ENCODE measurements at places on chromosomes 5 and 9.

- no peak for DNase-seq
Observed at GRCh38 chr9:132885720-132886333, 7.1 kb downstream of the SPACA9 start.

GRCh38 chr5:74042959-74043358 is 417.0 kb downstream of the ARHGEF28 start:
- peak; percentile 40 for DNase-seq

DNA sequence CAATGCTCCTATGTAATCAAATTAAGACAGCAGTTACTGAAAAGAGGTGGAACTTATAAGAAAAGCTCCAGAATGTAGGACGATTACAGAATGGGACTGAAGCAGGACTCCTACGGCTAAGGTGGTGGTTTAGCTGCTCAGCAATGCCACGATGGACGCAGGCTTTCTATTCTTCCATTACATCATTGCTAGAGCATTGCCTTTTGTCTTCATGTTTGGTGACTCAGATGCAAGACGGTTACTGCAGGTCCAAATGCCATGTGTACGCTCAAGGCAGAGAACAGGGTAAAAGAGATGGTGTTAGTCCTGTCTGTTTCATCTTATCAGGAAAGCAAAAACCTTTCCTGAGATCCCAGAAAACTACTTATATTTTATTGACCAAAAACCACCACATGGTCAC is 255.1 kb downstream of the ZSWIM6 start:
- no peak for DNase-seq

- DNase-seq = no peak
Observed at GRCh38 chr5:178086266-178086665, 27.1 kb upstream of the N4BP3 start.

- no peak for DNase-seq
Observed at GRCh38 chr9:93235300-93235960, 51.5 kb downstream of the WNK2 start.

DNA sequence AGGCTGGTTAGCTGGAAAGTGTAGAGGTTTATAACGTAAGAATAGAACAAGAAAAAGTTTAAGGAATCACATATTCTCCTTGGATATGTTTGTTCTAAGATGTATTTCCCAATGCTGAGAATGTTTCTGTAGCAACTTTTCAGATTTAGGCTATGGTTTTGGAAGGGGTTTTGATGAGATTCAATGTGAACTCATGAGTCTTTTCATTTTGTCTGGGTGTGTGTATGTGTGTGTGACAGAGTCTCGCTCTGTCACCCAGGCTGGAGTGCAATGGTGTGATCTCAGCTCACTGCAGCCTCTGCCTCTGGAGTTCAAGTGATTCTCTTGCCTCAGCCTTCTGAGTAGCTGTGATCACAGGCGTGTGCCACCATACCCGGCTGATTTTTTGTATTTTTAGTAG is 38.6 kb downstream of the RAI14 start:
- no peak for DNase-seq

DNA sequence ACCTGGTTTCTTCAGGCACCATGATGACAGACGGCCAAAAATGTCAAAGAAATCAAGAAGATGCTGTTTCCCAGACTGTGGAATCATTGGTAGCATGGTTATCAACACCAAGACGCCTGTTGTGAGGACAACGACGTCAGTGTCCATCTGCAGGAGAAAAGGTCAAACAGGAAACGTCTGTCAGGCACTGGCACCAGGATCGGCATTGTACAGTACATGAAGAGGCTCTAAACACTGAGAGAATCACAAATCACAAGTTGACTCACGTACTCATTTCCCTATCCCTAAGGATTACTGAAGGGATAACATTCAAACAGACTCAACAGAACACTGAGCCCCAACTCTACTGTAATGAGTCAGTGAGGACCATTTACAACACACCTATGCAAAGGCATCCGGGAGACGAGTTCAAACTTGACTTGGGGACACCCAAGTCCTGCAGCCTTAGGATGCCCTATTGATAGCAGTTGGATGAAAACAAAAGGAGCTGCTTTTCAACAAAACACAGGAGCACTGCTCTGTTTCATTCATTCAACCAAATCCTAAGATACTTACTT is 21.0 kb downstream of the TSC1 start:
- no peak for DNase-seq

DNA sequence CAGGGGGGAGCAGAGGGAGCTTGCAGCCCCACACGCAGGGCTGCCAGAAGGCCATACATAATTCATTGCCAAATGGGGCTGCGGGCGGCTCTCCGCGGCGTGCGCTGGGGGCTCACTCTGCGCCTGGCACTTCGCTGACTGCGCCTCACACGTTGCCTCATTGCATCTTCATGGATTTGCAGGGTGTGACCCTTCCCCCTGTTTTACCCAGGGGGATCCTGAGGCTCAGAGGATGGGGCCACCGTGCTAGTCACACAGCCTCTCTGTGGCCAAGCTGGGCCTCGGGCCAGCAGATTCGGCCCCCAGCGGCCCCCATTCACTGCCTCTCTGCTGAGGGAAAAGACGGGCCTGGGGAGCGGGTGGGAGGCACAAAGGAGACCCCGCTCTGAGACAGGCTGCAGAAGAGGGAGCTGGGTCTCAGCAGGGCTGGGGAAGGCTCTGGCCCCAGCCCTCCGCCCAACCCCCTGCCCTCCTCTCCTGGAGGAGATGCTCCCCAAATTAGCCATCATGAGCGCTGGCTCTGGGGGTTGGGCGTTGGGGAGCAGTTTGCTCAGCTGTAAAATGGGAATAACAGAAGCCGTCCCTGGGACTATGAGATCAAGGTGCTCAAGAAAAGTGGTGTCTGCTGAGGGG is 115.5 kb downstream of the C9orf50 start:
- DNase-seq = no peak

GRCh38 chr5:69078921-69079540 is 14.8 kb upstream of the SLC30A5 start:
- no peak for DNase-seq

DNA sequence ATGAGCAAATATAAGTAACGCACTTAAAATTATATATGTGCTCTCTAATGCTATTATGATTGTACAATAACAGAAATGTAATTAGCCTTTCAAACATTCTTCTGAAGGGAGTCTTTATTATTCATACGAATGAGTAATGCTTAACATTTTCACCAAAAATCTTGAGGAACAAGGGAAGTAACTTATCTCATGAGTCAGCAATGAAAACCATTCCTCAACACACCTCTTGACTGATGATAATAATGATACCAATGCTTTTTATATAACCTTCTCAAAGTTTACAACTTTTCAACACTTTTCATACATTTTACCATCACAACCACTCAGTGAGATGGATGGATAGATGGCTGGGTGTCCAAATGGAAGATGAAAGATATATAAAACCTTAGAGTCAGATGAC is 369.3 kb downstream of the BNC2 start:
- peak; percentile 68 for DNase-seq

GRCh38 chr9:93479726-93480125 is 26.3 kb upstream of the FAM120AOS start:
- DNase-seq = no peak

GRCh38 chr9:15277400-15278090 is 29.5 kb downstream of the TTC39B start:
- DNase-seq = peak; percentile 82

DNA sequence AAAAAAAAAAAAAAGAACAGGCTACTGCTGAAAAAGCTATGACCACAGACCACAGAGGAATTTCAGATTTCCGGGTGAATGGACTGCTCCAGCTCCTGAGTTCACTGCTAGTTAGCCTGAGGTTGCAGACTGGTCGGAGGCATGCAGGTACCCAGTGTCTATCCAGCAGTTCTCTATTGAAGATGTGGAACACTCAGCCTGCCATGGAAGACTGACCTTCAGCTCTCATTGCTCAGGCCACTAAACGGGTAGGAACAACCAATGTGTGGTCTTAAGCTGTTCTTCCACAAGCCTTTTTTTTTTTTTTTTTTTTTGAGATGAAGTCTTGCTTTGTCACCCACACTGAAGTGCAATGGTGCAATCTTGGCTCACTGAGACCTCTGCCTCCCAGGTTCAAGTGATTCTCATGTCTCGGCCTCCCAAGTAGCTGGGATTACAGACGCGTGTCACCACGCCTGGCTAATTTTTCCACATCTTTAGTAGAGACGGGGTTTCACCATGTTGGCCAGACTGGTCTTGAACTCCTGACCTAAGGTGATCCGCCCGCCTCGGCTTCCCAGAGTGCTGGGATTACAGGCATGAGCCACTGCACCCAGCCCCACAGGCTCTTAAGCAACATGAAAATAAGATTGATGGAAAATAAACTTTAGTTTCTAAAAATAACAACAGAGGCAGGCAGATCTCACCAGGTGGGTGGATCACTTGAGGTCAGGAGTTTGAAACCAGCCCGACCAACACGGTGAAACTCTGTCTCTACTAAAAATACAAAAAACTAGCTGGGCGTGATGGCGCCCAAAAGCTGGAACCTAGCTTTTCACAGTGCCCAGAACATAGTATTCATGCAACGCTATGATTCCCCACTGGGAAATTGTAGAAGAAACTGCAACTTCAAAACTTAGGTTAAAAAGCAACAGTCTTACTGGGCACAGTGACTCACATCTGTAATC is 20.0 kb upstream of the NPM1 start:
- peak; percentile 81 for DNase-seq

GRCh38 chr5:133319244-133319643 is 267.4 kb downstream of the HSPA4 start:
- no peak for DNase-seq

- no peak for DNase-seq
Observed at GRCh38 chr5:118220556-118221195, 767.7 kb downstream of the DTWD2 start.

DNA sequence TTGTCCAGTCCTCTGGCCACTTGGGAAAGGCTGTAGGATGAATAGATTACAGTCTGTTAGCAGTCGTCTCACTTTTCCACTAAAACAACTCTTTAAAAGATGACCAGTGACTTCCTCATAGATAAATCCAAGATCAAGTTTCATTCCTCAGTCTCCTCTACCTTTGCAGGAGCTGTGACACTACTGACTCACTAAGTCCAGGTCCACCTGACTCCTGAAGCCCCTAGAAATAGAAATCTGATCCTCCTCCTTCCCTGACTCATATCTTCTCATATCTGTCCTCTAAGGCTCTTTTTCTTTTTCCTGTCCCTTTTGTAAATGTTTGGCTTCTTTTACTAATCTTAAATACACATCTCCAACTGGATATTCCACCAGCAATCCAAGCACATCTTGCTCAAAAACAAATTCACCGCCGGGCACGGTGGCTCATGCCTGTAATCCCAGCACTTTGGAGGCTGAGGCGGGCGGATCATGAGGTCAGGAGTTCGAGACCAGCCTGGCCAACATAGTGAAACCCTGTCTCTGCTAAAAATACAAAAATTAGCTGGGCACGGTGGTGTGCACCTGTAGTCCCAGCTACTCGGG is 2.6 kb downstream of the CCDC125 start:
- DNase-seq = no peak

DNA sequence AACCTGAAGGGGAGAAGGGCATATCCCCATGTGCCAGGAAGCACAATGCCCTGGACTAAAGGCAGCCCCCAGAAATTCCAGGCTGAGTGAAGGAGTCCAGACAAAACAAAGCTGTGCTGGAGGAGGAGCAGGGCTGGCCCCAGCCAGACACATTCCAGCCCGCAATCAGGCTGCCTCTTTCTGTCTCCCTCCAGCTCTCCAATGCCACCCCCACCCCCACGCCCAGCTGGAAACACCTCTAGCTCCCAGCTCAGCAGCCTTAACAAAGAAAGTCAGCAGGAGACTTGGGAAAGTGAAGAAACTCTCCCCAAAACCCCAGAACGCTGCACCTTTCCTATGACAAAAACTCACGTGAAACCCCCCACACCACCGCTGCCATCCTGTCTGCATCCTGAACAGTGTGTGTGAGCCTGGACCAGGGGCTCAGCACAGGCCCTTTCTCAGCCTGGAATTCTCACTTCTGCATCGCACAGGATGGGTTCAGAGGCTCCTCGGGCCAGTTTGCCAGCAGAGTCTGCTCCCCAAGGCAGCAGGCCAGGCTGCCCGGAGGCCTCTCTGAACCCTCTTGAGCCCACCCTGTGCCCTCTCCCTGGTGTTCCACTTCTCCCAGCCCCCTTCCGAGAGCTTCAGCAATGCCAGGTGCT is 96.2 kb upstream of the ICE1 start:
- peak; percentile 60 for DNase-seq

GRCh38 chr9:133945314-133945975 is 46.7 kb downstream of the VAV2 start:
- DNase-seq = no peak

DNA sequence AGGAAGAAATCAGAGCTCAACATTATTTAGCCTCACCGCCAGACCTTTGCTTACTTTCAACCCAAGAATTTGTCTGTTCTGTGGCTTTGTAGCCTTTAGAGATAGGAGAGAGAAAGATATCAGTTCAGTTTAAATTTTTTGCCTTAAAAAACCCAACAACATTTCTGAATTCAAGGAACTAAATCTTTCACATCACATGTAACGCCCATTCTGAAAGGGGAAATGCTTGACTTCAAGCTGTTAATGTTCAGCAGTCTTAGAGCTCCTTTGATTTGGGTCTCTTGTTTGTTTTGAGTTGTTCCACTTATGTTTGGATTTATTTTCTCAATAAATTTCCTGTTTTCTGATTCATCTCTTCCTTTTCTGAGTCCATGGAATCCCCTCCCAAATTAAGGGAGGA is 294.5 kb downstream of the ARHGAP26 start:
- no peak for DNase-seq

DNA sequence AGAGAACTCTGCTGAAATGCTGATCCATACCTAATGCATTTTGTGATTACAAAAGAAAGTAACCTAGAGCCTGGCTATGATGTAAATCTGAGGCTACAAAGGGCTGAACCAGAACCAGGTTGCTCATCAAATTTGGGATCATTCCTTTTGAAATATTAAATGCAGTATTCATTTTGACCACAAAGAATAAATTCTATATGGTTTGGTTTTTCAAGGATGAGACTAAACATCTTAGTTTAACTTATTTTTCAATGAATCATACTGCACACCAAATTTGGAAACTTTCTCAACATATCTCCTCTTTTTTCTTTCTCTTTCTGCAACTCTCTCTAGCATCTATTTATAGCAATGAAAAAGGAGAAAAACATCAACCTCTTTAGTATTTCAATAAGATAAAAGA is 46.5 kb downstream of the CEMIP2 start:
- DNase-seq = no peak
